ENCODE measurements at places on chromosomes 2 and 18. TPM values are rescaled to one million over a fixed set of nuclear protein-coding genes. Genes with fewer than 3 reads are reported as not detected.

- DNase-seq = no peak
These were observed 95.1 kb upstream of the WDSUB1 start for GRCh38 chr2:159381574-159381973.

DNA sequence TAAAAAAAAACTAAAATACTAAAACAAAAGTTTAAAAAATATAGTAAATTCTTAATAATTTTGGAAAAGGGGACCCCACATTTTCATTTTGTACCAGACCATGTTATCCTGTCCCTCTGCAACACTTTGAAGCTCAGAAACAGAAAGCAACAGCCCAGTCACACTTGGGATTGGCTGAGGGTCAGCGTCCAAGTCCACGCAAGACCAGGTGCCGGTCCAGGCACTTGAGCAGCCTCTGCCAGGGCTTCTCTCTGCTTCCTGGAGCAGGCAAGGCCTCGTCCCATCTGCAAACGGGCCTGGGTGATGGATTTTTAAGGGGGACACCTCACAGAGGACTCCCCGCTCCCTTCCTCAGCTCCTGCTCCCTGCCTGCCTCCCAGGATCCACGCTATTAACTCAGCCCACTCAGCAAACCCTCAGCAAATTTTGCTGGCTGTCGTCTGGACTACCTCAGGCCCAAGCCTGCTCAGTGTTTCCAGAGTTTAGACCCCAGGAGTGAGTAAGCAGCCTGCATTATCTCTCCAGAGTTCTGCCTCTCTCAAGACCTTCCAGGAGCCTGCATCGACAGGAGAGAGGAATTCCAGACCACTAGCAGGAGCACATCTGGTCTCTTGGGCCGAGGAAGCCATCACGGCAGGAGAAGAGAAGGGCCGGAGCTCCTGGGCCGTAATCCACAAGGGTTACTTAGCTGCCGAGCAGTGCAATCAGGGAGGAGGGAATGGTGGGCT, 88.7 kb upstream of the STPG4 start:
- no peak for DNase-seq

The ALPG gene
- total RNA-seq = not detected

The DYNC2LI1 gene
- total RNA-seq = 14.0 TPM

Measured in foreskin keratinocyte (primary cell).